OCI-M1 (cell line): ENCODE measurements at places on chromosomes 5 and 9.

DNA sequence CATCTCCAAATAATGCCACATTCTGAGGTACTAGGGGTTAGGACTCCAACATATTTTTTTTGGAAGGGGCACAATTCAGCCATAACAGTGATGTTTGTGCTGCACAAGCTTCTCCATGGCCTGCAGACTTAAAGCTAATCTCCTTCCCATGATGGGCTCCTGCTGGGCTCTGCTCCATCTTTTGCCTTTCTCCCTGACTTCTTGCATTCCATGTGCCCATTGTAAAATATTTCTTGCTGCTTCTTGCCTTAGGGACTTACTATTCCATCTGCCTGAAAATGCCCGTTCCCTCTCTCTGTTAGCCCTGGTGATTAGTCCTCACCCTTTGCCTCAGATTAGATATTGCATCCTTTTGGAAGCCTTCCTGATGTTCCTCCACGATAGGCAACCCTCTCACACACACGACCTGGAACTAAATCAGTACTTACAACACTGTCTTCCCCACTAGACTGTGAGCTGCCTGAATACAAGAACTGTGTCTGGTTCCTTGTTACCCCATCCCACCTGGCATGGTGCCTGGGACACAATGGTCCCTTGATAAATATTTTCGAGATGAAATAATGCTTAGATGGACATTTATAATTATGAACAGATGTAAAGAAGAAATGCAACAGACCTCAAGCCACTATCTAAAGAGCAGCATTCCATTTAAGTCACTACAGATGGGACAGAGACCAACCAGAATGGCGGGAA lies 33.5 kb downstream of the OR1J1 start:
- DNase-seq = no peak

DNA sequence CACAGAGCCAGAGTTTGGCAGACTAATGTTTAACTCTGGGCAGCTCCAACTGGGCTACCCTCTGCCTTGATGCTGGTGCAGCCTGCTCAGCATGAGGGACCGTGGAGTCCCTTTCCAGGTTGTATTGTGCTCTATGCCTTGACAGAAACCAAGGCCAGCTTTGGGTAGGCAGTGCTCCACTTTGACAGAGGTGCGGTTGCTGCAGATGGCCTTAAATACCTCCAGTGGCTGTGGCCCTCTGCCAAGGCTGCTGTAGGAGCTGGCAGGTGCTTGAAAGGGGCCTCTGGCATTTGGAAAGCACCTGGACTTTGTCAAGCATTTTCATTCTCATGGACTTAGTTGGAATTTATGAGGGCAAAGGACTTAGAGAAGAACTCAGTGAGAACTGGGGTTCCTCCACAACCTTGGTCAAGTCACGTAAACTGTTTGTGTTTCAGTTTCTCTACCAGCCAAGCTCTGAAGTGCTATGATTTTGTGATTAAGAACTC lies 249.7 kb upstream of the ZNF462 start:
- DNase-seq = no peak

DNA sequence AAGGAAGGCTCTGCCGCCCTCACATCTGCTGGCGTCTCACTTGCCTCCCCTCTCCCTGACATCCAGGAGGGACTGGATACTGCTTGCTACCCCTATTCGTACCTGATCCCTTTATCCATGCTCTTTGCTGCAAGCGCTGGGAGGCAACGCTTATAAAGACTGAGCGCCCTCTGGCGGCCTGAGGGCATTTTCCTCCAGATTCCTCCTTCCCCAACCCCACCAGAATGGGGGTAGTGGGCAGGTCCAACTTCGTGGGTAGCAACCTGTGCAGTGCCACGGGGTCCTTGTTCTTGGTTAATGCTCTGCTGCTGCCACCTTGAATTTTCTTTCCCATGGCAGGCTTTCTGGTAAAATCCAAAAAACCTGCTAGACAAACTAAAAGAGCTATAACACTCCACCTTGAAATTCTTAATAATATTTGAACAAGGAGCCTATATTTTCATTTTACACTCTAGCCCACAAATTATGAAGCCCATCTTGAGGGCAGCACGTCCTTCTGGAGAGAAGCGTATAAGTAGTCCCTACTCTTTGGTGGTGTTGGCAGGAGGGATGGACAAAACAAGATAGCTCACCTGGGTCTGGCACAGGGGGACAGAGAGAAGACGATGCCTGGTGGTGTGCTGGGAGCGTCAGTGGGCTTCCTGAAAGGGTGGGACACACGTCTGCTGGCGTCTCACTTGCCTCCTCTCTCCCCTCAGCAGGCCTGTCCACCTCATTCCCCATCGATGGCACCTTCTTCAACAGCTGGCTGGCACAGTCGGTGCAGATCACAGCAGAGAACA lies 52.5 kb downstream of the JADE2 start:
- DNase-seq = peak; percentile 80

DNA sequence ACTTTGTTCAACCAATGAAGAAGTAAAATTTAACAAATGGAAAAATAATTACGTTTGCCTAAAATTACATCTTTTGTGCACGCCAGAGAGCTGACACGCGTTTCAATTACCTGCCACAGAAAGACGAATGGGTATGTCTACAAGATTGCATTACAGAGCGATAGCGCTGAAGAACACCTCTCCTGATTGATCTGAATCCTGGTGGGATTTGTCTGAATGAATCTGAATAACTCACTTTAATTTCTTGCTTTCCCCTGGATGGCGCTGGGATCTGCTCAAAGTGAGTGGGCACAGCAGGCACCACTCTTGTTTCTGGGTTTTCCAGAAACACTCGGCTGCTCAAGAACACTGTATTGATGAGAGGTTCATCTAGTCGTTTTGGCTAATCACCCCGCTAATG lies 148.8 kb upstream of the TBC1D2 start:
- DNase-seq = no peak

- no peak for DNase-seq
Measured at GRCh38 chr5:64978546-64978945, 209.8 kb downstream of the CWC27 start.

- DNase-seq = no peak
Measured at GRCh38 chr5:151095341-151096000, 14.6 kb upstream of the TNIP1 start.

GRCh38 chr9:82140471-82140870 lies 151.9 kb downstream of the SPATA31D1 start:
- DNase-seq = no peak

DNA sequence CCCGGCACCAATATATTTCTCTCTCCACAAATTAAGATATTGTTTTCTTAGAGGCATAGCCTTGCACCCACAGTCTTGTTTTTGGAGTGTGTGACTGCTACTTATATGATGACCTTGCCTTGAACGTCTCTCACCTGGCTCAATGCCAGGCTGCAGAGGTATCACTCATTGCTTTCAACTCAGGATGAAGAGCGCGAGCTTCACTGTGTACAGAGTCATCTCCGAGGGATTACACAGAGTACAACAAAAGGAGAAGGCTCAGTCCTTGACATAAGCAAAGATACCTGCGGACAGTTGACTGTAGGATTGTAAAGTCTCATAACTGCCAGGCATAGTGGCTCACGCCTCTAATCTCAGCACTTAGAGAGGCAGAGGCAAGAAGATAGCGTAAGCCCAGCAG lies 53.8 kb downstream of the CD180 start:
- no peak for DNase-seq
